ENCODE measurements at places on chromosomes 5 and 9.

DNA sequence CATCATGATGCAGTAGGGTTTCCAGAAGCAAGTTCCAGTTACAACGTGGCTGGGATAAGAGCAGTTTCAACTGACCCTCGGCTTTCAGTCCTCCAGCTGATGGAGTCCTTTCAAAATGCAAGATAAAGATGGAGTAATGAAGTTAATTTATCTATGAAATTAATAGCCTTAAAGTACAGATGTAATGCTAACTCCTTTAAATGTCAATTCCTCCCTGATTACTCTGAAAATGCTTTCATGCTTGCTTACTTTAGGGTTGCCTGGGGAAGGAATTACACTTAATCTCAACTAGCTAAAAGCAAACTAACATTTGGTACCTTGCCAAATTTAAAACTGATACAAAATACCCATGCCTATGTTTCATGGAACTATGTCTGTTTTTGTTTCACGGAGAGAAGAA is 178.4 kb downstream of the KIAA0825 start:
- no peak for DNase-seq

DNA sequence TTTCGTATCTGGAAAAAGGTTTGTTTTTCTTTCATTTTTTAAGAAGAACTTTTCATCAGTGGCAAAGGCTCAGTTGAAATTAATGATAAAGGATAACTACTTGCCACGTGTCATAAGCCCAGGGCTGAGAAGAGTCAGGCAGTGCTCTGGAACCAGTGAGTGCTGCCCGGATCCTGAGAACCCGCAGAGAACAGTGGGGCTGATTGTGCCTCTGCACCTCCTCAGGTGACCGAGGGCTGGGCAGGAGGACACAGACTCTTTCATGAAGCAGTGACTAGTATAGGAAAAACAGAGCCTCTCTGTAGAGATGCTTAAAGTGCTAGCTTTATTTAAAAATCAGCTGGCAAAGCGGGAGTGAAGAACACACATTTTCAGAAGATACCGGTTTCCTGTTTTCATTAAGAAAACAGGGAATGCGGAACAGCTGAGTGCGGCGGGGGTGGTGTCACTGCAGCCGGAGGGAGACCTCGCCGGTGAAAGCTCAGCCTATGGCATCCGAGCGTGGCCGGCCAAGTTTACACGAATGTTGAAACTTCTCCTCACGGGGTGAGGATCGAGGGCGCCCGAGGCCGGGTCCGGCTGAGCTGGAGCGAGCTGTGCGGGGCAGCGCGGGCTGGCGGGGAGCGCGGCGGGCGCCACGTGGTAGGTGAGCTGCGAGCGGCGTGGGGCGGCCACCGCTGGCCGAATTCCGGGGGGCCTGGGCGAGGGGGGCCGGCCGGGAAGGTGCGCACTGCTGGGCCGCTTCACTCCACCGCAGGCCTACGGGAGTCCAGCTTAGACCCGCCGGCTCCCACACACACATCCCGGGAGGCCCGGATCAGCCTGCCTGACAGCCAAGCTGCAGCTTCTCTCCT is 134.7 kb upstream of the DMRT1 start:
- peak; percentile 39 for DNase-seq

GRCh38 chr5:111857623-111858022 is 100.6 kb upstream of the NREP start:
- no peak for DNase-seq

- no peak for DNase-seq
Observed at GRCh38 chr5:160500786-160501779, 79.4 kb downstream of the PTTG1 start.

DNA sequence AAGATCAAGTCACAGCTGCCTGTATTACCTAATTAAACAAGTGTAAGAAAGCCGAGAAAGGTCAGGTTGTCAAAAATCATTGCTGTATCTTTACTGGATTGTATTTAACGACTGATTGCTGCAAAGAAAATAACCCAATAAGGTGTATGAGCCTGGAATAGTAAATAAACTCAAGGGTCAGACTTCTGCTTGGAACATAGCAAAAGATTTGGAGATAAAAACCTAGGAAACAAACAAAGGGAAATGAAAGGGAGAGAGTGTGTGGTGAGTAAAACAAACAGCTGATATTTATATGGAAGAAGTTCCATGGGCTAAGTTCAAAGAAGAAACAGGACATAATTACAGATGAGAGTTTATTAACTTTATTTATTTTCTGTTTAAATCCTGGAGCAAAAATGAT is 354.0 kb downstream of the TLR4 start:
- no peak for DNase-seq

DNA sequence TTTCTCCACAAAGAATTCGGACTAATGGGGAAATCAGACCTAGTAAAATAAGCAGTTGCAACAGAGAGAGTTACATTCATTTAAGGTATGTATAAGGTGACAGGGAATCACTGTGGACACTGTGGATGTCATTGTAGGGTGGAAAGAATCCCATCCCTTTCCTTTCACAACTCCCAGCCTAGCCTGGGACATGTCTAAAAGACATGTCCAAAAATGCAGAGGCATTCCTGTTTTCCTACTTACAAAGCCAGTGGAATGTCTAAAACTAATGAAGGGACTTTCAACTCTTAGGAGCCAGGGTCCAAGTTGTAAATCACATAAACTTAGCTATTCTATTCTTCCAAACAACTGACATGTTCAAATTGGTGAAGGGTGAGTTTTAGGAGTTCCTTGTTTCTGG is 511.0 kb downstream of the PRELID2 start:
- no peak for DNase-seq

- DNase-seq, result peak; percentile 93
Observed at GRCh38 chr9:114348906-114349482, 19.3 kb downstream of the ORM2 start.

GRCh38 chr5:162769019-162769418 is 668.4 kb upstream of the CCNG1 start:
- DNase-seq, result no peak

DNA sequence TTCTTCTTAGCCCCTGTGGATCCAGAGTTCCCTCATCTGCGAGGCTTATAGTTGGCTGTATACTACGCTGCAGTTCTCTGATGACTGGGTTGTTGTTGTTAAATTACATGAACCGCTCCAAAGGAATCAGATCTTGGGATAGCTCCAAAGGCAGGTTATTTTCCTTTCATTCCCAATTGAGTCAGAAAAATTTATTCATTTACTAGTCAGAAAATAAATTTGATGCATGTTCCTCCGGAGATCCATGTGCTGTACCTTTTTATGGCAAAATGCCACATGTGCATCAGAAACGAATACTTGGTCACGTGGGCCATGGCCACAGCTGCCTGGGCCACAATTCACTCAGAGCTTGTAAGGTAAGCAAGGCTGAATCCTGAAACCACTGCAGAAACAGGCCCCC is 304.0 kb downstream of the NR2F1-AS1 start:
- no peak for DNase-seq

- no peak for DNase-seq
Observed at GRCh38 chr5:149150457-149150856, 9.2 kb downstream of the ABLIM3 start.

DNA sequence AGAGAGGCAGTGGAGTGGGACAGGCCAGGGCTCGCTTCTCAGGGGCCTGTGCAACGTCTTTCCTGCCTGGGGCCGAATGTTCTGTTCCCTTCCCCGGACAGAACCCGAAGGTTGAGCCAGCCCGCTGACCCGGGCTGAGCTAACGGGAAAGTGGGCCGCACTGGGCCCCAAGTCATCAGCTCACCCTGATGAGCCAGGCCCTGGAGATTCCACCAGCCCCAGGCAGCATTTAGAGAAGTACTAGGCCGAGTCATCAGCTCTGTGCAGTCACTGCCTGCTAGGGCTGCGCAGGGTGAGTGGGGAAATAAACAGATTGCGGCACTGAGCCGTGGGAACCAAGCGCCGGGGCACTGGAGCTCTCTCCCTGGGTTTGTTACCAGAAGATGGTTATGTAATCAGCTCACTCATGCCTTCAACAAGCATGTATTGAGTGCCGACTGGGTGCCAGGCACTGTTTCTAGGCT is 29.1 kb upstream of the DUSP1 start:
- DNase-seq, result no peak

DNA sequence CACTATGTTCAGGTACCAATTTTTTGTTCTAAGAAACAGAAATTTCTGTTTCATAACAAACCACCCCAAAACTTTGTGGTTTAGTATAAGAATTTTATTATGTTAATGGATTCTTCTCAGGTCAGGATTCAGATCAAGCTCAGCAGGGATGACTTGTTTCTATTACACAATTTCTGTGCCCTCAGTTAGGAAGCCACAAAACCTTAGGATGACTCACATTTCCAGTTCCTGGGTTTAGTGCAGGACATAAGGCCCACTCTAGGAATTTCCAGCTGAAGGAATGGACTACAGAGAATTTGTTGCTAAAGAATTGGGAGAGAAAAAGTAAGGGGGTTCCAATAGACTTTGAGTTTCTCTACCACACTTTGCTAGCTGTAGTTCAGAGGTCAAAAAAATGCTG is 629.3 kb downstream of the ANXA1 start:
- DNase-seq, result no peak

DNA sequence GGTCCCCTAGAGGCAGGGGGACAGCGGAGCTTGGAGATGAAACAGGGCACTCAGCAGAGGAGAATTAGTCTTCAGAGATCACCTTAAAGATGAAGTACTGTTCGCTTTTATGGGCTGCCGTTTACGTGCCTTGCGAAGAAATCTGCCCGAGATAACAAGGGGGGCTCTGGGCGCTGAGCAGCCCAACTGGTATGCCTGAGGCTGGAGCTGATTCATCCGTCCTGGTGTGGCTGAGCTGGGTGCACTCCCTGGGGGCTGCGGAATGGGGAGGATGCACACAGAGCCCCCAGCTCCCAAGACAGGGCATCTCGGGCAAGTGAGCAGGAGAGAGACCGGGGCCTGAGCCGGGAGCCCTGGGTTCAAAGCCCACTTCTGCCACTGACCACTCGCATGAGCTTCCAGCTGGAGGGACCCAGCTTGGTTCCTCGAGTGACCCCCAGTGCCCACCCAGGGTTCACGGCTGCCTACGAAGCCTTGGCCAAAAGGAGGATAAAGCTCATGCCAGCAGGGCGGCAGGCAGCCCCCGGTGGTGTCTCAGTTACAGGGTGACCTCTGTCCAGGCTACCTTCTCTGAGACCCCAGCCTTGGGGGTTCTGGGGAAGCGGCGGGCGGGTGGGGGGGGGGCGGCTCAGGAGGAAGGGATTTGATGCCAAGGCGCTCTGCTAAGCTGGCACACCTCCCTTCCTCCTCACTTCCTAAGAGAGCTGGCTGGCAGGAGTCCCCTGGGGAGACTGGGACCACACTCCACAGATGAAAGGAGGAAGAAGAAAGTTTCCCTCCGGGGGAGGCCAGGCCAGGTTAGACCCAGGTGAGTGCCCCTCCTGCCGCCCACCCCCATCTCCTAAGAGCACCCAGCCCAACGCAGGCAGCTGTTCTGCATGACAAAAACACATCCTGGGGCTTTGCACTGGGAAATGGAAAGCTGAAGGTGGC is 5.7 kb downstream of the FIBCD1 start:
- no peak for DNase-seq

DNA sequence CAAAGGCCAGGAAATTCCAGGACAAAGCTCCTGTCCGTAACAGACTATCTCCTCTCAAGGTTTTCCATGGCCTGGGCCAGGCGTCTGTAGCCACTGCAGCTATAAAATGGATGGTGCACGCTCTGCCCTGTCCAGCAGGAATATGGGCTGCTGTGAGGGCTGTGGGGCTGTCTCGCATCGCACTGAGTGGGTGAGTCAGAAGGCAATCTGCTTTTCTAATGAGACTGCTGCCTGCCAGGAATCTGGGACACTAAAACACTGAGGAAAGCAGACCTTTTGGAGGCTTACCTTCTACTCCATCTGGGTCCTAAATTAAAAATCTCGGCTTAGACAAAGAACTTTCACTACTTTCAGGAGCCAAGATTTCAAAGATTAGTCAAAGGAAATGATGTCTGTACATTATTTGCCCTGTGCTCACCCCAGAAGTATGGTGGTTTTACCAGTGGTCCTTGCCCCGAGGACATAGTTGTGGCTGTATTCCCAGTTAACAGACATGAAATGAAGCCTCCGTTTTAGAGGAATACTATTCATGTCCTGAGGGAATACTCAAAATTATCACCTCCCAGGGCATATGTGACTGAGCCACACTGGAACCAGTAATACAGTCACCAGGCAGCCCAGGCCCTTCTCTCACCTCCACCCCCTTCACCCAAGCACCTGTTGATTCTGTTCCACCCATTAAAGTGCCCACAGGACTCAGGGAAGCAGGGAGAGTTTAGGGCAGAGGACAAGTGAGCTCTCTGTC is 56.4 kb downstream of the PFDN1 start:
- no peak for DNase-seq

DNA sequence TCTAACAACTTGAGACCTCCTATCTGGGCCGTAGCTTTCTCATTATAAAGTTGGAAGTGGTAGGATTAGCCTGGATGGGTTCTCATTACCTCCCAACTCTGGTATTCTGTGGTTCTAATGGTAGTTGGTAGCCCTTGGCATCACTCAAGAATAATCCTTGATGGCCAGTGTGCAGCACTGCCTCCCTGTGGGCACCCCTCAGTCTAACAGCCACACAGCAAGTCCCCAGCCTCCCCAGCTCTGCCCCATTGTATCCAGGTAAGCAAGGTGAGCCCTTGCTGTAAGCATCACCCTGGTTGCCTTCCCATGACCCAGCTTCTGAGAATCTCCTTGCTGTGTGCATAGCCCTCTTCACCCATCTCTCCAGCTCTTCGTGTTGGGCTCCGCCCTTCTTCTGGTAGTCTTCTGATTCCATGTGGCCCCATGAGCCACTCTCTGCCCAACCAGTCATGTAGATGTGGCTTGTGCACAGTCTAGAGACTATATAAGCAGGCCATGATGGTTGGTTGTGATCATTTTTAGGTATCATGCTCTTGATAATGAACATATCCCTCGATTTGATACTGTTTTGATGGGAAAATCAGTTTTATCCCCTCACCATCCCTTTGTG is 57.6 kb upstream of the GRHPR start:
- DNase-seq, result peak; percentile 32

GRCh38 chr9:33202552-33203201 is 35.5 kb upstream of the B4GALT1 start:
- peak; percentile 32 for DNase-seq

- peak; percentile 56 for DNase-seq
Observed at GRCh38 chr9:131419026-131419614, 25.2 kb downstream of the PRRC2B start.

GRCh38 chr5:157342822-157343402 is 77.0 kb downstream of the CYFIP2 start:
- DNase-seq, result peak; percentile 67

DNA sequence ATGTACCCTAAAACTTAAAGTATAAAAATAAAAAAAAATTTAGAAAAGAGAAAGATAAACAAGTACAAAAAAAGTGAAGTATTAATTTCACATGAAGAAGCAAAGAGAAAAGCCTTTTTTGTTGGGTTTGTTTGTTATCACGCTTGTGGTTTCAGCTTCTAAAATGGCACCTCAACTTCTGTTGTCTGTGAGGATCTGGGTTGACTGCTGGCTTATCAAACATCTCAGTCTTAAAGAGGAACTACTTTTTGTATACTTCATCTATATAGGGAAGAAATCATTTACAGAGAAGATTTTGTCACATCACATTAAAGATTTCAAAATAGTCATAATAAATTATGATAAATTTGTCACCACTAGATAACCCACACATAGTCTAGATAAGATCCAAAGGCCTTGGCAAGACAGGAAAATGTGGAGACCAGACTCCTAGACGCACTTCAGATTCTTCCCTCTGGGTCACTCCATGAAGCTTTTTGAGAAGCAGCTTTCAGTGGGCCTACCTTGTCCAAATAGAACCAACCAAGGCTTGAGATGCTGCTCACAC is 8.8 kb upstream of the ADGRV1 start:
- no peak for DNase-seq

- no peak for DNase-seq
Observed at GRCh38 chr5:16888694-16889124, 47.4 kb downstream of the MYO10 start.

- no peak for DNase-seq
Observed at GRCh38 chr9:79116709-79117108, 455.1 kb upstream of the TLE4 start.
